NCI-H2171 treated with DMSO at 0.1 percent for 48 hours (cell line): ENCODE measurements at places on chromosomes 12 and 14.

GRCh38 chr12:73867147-73867546 lies 670.5 kb upstream of the ATXN7L3B start:
- DNase-seq = no peak

DNA sequence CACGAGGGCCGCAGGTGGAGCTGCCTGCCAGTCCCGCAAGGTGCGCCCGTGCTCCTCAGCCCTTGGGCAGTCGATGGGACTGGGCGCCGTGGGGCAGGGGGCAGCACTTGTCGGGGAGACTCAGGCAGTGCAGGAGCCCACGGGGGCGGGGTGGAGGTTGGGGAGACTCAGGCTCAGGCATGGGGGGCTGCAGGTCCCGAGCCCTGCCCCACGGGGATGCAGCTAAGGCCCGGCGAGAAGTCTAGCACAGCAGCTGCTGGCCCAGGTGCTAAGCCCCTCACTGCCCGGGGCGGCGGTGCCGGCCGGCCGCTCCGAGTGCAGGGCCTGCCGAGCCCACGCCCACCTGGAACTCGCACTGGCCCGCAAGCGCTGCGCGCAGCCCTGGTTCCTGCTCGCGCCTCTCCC lies 39.2 kb upstream of the P2RX7 start:
- no peak for DNase-seq

DNA sequence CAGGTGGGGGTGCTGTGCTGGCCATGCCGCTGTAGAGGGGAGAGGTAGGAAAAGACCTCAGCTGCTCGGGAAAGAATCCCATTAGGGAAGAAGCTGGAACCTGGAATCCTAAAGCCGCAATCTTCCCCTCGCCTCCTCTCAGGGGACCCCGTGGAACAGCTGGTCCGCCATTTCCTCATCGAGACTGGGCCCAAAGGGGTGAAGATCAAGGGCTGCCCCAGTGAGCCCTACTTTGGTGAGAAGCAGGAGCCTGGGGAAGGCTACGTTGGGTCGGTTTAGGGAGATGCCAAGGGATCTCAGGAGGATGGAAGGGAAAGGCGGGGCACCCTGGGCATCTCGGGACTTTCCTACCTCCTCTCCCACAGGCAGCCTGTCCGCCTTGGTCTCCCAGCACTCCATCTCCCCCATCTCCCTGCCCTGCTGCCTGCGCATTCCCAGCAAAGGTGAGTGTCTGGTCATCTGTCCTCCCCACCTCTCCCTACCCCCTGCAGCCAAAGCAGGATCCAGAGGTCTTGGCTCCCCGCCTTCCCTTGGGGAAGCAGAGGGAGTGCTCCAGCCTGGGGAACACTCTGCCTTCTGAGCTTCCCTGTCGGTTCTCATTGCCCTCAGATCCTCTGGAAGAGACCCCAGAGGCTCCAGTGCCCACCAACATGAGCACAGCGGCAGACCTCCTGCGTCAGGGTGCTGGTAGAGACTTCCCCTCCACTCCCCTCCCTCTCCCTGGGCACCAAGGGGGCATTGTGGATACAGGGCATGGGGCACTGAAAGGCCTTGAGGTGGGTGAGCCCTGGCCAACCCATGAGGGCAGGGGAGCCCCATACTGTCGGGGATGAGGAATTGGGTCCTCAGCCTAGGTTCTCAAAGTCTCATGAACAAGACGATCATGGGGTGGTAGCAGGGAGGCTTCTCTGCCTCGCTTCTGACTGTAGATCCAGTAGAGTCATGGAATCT lies 12.4 kb downstream of the TNS2 start:
- peak; percentile 48 for DNase-seq

- DNase-seq = no peak
Measured at GRCh38 chr14:36996133-36996856, 176.1 kb downstream of the SLC25A21 start.

- DNase-seq = no peak
Measured at GRCh38 chr12:968545-968944, 19.1 kb upstream of the RAD52 start.

DNA sequence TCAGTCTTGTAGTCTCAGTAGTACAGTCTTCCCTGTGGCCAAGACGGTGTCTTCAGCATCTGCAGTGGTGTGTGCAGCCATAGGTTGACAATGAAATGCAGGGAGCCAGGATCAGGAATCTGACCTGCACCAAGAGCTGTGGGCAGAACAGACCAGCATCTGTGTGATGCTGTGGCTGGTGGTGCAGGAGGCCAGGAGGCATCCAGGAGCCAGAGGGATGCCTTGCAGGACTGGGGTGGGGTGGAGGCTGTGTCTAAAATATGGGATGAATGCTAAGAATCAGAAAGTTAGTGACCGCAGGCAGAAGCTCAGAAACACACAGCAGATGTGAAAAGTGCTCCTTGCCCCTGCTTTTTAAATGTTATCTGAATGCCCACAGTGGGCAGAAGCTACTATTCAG lies 209.7 kb downstream of the CACNA1C start:
- no peak for DNase-seq

- no peak for DNase-seq
Measured at GRCh38 chr12:70244409-70244808, 1.2 kb downstream of the CNOT2 start.

- no peak for DNase-seq
Measured at GRCh38 chr12:18932715-18933114, 194.8 kb downstream of the CAPZA3 start.

DNA sequence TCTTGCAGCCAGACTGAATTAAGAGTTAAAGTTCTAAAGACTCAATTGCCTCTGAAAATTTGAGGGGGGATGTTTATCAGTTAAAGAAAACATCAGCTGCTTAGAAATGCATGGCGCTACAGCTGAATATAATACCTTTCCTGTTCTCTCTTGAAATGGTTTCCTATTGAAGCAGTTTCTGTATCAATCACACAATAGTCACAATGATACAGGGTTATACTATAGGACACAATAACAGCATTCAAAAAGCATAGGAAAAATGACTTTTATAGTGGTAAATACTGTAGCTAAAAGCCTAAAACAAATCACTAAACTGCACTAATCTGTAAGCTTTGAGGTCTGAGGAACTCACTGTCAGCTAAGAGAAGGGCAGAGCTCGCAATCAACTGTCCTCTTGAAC lies 15.2 kb downstream of the MDGA2 start:
- DNase-seq = no peak

GRCh38 chr12:10737249-10737648 lies 14.1 kb upstream of the YBX3 start:
- DNase-seq = no peak
